Suprapubic skin (tissue), 4 donors: ENCODE measurements at places on chromosomes 5 and 9.

DNA sequence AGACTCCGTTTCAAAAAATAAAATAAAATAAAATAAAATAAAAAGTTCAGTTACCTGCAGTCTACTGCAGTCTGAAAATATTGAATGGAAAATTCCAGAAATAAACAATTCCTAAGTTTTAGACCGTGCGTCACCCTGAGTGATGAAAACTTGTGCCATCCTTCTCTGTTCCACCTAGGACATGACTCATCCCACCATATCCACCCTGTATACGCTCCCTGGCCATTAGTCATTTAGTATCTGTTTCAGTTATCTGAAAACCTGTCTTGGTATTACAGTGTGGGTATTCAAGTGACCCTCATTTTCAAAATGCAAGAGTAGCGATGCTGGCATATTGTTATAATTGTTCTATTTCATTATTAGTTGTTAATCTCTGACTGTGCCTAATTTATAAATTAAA, 51.8 kb upstream of the TEX48 start:
- peaks cover 3% of the 10 kb centered on the region for H3K27me3 ChIP-seq
- no peaks in the 10 kb centered on the region for H3K36me3 ChIP-seq
- H3K27ac ChIP-seq: no peak overlapping the region
- no peak overlapping the region for H3K4me3 ChIP-seq
- peaks cover 2% of the 10 kb centered on the region for H3K4me1 ChIP-seq

DNA sequence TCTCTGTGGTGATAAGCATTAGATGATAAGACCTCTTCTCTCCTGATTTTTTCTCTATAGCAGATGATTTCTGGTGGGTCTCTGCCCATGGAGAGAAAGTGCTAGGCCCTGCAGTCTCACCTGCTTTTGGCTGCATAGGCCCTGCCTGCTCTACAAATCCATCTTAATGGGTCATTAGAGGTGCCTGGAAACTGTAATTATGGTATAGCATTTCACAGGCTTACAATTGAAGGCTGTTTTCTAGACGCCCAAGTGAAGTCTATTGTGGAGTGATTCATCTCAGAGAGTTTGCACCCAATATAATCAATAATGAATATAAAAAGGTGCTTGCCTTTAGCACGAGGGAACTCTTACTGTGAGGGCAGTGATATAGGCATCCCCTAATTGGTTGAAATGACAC, 33.8 kb downstream of the NEUROG1 start:
- no peak for DNase-seq
- peaks cover 5% of the 10 kb centered on the region for H3K27me3 ChIP-seq
- H3K36me3 ChIP-seq: no peaks in the 10 kb centered on the region
- H3K4me3 ChIP-seq: no peak overlapping the region
- H3K4me1 ChIP-seq: peaks cover 16% of the 10 kb centered on the region

DNA sequence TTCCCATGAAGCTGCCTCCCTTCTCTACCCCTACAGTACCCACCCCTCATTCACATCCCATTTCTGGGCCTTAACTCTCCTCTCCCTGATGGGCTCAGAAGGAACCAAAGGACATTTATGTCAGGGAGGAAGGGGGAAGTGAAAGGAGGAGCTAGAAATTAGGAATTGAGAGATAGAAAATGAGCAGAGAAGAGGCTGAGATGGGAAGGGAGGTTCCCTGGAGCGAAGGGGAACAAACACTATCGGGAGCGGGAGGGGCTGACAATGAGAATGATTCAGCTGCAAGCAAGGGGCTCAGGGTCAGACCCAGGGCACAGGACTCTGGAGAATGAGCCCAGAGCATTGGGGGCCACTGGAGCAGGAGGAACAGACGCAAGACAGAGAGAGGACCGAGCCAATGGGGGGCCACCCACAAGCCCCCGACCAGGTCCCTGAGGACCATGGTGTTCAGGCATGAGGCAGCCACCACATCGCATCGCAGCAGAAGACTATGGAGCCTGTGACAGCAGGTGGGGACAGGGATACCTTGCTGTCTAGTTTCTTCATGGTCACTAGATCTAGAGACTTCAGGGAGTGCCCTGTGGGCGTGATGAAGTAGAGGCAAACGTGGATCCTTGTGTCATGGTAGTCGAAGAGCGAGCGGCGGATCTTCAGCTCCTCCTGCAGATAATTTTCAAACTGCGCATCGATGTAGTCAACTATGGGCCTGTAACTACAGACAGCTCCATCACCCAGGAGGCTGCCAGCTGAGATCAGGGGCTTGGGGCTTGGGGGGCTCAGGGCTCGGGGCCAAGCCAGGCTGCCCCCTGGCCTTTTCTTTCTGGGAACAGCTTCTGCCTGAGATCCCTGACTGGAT, 13.6 kb downstream of the SEPTIN8 start:
- H3K4me3 ChIP-seq: no peak overlapping the region
- no peak for DNase-seq
- peaks cover 71% of the 10 kb centered on the region for H3K36me3 ChIP-seq

DNA sequence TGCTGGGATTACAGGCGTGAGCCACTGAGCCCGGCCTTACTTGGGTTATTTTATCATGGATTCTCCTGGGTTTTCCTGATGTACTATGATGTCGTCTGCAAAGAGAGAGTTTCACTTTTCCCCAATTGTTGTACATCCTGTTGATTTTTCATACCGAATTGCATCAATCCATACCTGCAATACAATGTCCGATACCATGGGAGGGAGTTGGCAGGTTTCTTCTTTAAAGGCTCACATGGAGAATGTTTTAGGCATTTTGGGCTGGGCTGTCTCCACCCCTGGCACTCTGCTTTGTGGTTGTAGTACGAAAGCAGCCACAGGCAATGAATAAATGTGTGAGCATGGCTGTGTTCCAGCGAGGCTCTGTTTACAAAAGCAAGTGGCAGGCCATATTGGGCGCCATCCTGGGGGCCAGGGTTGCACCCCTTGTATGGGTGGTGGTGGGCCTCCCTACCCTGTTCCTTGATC, 35.1 kb upstream of the EXOC3 start:
- no peak overlapping the region for H3K4me3 ChIP-seq
- no peaks in the 10 kb centered on the region for H3K36me3 ChIP-seq
- peak; percentile 44 for DNase-seq
- peaks cover 3% of the 10 kb centered on the region for H3K27me3 ChIP-seq
- no peaks in the 10 kb centered on the region for H3K4me1 ChIP-seq
- no peak overlapping the region for H3K27ac ChIP-seq

GRCh38 chr9:108417312-108417711, 438.5 kb downstream of the ACTL7B start:
- H3K4me3 ChIP-seq: no peak overlapping the region
- H3K27me3 ChIP-seq: no peaks in the 10 kb centered on the region
- no peak for DNase-seq
- no peak overlapping the region for H3K27ac ChIP-seq
- peaks cover 9% of the 10 kb centered on the region for H3K4me1 ChIP-seq

DNA sequence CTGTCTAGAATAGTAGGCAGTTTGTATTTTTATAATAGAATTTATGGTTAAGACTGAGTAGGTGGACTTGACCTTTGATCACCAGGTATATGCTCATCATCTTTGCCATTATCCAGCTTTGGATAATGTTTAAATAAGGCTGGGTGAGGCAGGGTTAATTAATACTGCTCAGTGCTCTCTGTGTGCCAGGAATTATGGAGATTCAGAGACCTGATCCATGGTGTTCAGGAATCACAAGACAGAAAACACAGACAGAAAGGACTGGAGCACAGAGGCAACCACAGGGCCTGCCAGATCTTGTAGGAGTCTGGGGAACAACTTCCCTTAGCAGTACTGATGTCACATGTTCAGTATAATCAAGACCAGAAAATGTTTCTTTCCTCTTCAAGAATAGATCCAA, 186.3 kb upstream of the ADCY2 start:
- peak; percentile 64 for DNase-seq
- H3K36me3 ChIP-seq: no peaks in the 10 kb centered on the region
- peaks cover 7% of the 10 kb centered on the region for H3K4me1 ChIP-seq
- H3K4me3 ChIP-seq: no peak overlapping the region
- no peaks in the 10 kb centered on the region for H3K27me3 ChIP-seq
- peak overlapping the region; percentile 12 for H3K27ac ChIP-seq
